ENCODE measurements at places on chromosomes 16 and 17.
A peak's percentile ranks its signal among the peaks of the same experiment; 100 is the strongest.

GRCh38 chr17:50099003-50099402, 3.9 kb downstream of the PDK2 start:
- DNase-seq, result no peak

DNA sequence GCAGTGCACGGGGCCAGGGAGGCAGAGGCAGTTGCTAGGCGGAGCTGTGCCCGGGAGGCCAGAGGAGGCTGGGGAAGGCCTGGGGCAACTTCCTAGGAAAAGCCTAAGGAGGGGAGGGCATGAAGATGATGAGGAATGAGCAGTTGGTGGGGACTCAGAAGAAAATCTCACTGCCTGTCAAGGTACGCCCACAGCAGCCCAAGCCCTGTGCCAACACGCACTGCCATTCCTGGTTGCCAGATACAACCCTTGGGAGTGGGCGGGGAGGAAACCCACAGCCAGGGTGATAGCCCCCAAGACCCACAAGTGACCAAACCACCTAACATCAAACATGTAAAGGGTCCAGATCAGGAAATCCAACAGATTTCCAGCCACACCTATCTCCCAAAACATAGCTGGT, 36.2 kb downstream of the SMPD3 start:
- DNase-seq, result no peak

GRCh38 chr16:14196539-14196938, 125.4 kb downstream of the MRTFB start:
- DNase-seq, result no peak

DNA sequence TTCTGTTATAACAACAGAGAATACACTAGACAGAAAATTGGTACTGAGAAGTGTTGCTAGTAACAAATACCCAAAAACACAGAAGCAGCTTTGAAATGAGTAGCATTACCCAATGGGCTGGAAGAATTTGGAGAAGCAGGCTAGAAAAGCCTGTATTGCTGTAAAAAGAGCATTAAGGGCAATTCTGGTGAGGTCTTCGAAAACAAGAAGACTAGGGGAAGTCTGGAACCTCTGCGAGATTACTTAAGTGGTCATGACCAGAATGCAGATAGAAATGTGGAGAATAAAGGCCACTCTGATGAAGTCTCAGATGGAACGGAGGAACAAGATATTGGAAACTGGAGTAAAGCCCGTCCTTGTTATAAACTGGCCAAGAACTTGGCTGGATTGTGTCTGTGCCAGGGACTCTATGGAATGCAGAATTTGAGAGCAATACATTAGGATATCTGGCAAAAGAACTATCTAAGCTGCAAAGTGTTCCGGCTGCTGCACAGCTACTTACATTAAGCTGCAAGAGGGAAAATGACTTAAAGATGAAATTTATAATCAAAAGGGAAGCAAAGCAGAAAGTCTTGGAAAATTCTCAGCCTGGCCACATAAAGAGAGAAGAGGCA, 44.9 kb upstream of the PEMT start:
- DNase-seq, result no peak

DNA sequence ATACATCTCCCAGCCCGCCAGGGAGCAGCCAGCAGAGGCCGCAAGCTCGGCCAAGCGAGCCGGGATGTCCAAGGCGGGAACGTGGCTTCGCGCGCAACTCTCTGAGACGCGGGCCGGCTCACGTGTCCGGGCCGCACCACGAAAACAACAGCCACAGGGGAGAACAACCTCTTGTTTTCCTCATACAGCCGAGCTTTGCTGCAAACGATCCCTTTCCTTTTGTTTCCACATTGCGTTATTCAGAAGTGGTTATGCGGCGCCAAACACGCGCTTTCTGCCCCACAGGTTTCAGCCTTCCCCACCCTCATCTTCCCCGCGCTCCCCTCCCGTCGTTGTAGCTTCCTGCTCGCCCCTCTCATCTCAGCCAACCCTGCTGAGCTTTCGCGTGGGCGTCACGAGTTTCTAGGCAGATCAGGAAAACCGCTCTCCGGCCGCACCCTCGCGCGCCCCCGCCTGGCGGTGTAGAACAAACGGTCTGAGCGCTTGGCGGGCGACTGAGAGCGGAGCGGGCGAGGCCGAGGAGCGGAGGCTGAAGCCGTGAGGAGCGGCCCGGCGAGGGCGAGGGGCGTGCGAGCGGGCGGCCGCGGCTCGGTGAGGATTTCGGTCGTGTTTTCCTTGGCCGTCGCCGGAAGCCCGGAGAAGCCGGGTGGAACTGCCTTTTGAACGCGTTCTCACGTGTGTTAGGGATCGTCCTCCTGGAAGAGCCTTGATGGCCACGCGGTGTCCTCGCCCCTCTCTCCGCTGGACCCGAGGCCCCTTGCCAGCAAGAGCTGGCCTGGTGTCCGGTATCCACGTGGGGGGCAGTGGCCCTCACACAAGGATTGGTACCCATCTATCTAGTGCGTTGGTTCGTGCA, 6.6 kb upstream of the SMARCD2 start:
- peak; percentile 91 for DNase-seq

GRCh38 chr17:49963309-49963625, 5.7 kb upstream of the DLX4 start:
- no peak for DNase-seq

- no peak for DNase-seq
Measured at GRCh38 chr16:66480265-66481080, 53.4 kb downstream of the BEAN1 start.

All from NCI-H460 (cell line).